Dorsolateral prefrontal cortex (tissue), 122 donors: ENCODE measurements at places on chromosomes 7 and 10.
A peak's percentile ranks its signal among the peaks of the same experiment; 100 is the strongest.

- DNase-seq = peak; percentile 96
Measured at GRCh38 chr10:49538381-49539319, at the start of gene ERCC6. Gene ERCC6, minus strand, starts transcription at chr10:49539121.

DNA sequence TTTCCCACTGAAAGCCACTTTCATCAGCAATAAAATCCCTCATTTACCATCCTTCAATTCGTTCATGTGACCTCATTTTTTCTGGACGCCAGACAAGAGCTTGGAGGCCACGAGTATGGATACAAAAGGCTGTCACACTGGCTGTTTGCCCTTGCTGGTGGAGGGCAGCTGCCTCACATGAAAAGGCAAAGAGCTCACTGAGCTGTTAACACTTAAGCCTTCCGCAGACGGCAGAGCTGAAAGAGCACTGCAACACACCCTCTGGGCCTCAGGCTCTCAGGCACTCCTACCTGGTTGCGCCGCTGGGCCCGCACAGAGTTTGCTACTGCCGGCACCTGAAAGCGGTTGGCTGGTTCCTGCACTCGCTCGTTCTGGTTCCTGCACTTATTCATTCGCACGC lies 193.5 kb downstream of the CFTR start:
- peak; percentile 40 for DNase-seq

DNA sequence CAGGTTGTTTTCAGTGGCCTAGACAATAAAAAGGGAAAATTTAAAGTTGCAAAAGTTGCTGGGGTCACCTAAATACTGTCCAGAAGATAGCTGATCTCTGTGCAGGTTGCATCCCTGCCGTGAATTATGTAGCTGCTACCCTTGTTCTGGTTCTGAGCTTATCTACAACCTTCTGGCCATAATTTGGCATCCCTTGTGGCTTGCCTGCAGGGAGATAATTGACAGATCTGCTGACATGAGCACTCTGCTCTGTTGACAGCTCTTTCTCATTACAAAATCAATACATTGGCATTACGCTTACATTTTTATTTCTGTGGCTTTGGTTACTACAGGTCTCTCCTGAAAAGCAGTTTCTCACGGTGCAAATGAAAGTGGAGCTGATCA lies 29.3 kb upstream of the HECTD2 start:
- no peak for DNase-seq

DNA sequence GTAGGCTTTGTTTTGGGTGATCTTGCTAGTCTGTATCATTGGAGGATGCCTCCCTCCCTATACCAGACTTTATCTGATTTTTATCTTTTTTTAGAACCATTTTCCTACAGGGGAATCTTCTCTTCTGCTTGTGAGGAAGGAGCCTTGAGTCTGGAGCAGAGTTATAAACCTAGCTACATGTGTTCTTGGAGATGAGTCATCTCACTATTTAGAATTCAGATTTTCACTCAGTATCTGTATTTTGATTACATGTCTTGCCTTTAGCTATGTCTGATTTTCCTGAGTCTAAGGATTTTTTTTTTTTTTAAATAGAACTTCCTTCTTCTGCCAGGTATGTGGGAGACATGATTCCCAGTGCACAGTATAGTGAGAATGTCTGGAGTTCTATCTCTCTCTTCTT lies 211.6 kb upstream of the MBL2 start:
- no peak for DNase-seq

GRCh38 chr7:95660023-95660434 lies 63.7 kb upstream of the PDK4 start:
- DNase-seq = no peak

GRCh38 chr10:101879456-101880231 lies 36.0 kb upstream of the KCNIP2 start:
- DNase-seq = no peak

DNA sequence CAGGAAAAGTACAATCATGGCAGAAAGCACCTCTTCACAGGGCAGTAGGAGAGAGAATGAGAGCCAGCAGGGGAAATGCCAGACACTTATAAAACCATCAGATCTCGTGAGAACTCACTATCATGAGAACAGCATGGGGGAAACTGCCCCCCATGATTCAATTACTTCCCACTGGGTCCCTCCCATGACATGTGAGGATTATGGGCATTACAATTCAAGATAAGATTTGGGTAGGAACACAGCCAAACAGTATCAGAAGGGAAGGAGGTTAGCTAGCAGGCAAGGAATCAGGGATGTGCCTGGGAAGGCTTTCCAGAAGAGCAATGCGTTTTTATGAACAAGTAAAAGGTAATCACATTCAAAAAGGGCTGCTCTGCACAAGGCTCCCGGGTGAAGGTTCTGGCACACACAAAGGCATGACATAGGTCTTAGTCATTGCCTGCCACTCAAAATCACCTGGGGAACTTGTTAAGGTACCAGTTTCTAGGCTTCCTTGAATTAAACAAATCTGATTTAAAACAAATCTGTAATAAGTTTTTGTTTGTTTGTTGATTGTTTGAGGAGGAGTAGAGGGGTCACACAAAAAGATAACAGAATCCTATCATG lies 40.9 kb downstream of the BMPER start:
- no peak for DNase-seq

DNA sequence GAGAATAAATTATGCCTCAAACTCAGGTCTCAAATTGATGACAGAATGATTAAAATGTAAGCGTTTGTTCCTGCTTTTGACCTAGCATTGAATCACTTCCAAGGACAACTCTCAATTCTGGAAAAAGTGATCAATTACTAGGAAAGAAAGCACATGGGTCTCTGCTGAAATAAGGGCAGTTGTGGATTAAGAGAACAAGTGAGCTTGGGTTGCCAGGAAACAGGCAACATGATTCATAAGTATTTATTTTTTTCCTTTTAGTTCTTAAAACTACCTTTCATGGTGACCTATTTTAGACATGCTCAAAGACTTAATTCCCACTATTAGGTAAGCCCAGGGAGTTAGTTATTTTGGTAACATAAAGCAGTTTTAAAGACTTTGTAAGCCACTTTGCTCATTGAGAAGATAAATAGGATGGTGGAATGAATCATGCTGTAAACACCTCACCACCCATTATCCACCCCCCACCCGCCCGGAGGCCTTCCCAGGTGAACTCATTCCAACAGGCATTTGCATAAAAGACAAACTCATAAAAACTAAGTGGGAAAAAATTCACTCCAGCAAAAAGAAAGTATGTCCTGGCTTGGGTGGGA lies 728.3 kb downstream of the SORCS1 start:
- no peak for DNase-seq

- DNase-seq = no peak
Measured at GRCh38 chr10:33320288-33320687, 14.2 kb downstream of the NRP1 start.

DNA sequence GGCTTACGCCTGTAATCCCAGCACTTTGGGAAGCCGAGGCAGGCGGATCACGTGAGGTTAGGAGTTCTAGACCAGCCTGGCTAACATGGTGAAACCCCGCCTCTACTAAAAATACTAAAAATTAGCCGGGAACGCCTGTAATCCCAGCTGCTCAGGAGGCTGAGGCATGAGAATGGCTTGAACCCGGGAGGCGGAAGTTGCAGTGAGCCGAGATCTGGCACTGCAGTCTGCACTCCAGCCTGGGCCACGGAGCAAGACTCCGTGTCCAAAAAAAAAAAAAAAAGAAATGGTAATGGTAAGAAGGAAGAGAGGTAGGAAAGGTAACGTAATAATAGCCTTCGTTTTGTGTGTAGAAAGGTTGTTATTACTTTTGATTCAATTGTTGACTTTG lies 1.2 kb downstream of the HSPA14 start:
- DNase-seq = no peak

GRCh38 chr10:132304756-132305509 lies 2.8 kb downstream of the STK32C start:
- peak; percentile 38 for DNase-seq

GRCh38 chr10:75542906-75543305 lies 111.5 kb downstream of the LRMDA start:
- DNase-seq = no peak

DNA sequence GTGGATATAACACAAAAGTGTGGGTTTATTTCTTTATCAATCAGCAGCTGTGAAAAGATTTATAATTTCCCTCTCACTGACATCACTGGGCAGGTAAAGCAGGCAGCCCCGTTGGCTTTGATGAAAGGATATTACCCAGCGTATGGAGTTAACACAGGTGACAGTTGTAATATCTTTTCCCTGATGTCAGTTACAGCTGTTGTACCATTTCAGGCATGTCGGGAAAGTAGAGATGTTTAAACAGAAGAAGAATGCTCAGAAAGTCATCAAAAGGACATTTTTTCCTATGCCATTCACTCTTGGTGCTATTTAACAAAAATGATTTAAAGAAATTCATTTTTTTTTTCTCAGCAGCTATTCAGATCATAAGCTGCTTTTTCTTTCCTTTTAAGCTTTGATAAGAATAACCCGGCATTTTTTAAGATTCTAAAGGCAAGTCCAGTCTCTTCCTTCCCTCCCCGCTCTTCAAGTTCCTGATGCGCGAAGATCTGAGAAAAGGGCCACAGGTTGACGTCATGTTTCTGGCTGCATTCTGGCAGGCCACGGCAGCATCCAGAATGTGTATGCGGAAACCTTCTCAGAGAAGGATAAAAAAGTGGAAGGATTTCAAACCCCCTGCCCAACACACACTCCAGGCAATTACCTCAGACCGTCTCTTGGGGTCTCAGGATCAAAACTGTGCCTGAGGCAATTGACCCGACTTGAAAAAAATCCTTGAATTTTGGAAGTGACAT lies 32.5 kb upstream of the ADAM12 start:
- DNase-seq = no peak
